ENCODE measurements at places on chromosomes 1 and 21.

DNA sequence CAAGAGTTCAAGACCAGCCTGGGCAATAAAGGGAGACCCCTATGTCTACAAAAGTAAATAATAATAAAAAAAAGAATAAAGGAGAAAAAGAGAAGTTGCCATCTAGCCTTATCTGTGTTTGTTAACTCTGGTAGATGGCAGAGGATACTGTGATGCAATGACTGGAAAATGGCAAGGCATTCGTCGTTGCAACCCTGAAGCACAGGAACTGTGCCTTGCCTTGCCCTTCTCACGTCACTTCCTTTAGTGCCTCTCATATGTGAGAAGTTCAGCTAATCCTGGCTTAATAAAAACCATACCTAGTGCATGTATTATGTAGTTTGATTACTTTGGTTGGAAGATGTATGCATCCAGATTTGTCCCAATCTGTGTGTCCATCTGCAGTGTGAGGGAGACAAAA, 25.8 kb upstream of the PIGC start:
- DNase-seq = no peak

DNA sequence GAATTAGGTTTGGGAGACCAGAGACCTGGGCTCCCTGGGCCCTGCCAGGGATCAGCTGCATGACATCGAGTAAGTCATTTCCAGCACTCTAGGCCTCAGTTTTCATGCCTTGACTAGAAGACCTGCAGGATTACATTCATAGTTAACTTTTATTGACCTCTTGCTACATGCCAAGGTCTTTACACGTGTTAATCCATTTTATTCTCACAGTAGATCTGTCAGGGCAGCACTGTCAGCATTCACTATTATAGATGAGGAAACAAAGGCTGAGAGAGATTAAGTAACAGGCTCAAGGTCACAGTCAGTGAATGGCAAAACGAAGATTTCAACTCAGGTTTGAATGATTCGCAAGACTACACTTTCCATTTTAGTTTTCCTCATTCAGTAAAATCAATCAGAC, 37.0 kb downstream of the PGM1 start:
- DNase-seq = no peak

DNA sequence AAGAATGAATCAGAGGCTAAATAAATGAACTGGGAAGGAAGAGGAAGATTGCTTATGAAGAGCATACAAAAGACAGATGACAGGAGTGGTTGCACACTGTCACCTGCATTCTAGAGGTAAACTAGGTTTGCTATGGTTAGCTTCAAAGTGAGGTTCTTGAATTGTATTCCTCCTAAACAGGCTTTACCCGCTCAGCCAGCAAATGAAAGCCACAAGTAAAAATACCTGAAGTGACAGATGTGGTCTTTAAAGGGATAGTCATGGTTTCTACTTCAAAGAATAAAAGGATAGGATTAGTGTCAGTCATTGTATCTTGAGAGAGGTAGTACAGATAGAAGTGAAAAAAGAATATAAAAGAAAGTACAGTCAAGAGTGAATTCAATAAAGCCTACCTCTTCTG, 32.4 kb upstream of the PRDX6 start:
- no peak for DNase-seq

DNA sequence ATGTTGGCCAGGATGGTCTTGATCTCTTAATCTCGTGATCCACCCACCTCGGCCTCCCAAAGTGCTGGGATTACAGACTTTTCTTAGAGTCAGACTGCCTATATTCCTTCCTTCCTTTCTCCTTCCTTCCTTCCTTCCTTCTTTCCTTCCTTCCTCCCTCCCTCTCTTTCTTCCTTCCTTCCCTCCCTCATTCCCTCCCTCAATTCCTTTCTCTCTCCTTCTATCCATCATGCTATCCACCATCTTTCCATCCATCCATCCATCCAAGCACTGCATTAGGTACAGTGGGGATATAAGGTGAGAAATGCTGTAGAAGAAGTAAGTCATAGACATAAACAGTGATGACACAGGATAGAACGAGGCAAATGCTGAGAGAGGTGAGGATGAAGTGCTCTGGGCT, 13.2 kb downstream of the LAMC2 start:
- no peak for DNase-seq

Measured in skeletal muscle cell (primary cell).